ENCODE measurements at places on chromosomes 5 and 9. TPM values are rescaled to one million over a fixed set of nuclear protein-coding genes. Genes with fewer than 3 reads are reported as not detected.

AK8 gene
- 0.39 TPM for total RNA-seq

IFNA2 gene
- not detected for total RNA-seq

GABBR2 gene
- not detected for total RNA-seq

RLN2 gene
- total RNA-seq = 2.2 TPM

LCN2 gene
- total RNA-seq = not detected

MYOT gene
- total RNA-seq = not detected

RGP1 gene
- 22.9 TPM for total RNA-seq

GRCh38 chr9:127279717-127280285, 15.2 kb downstream of the GARNL3 start:
- DNase-seq = no peak
- H3K4me1 ChIP-seq = peaks cover 1% of the 10 kb centered on the region
- H3K4me3 ChIP-seq = no peak overlapping the region
- no peaks in the 10 kb centered on the region for H3K36me3 ChIP-seq

DNA sequence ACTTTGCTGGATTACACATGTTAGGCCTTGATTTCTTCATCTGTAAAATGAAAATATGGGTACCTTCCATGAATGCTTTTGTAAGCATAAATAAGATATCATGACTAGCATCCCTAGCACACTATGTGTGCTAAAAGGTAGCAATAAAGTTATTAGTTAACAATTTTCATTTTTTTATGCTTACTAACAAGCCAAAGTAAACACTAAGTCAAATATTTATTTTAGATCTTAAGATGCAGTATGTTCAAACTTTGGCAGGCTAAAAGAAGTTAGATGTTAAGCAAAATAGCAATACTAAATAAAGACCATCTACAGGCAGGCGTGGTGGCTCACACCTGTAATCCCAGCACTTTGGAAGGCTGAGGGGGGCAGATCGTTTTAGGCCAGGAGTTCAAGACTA, 169.1 kb downstream of the BNC2 start:
- no peaks in the 10 kb centered on the region for H3K36me3 ChIP-seq
- H3K4me1 ChIP-seq = no peaks in the 10 kb centered on the region
- H3K4me3 ChIP-seq = no peak overlapping the region
- H3K27ac ChIP-seq = no peak overlapping the region
- H3K27me3 ChIP-seq = no peaks in the 10 kb centered on the region

GRCh38 chr5:73534011-73534644, 31.3 kb downstream of the ANKRA2 start:
- no peak overlapping the region for H3K4me3 ChIP-seq
- H3K36me3 ChIP-seq = no peaks in the 10 kb centered on the region
- peaks cover 27% of the 10 kb centered on the region for H3K27me3 ChIP-seq
- H3K4me1 ChIP-seq = no peaks in the 10 kb centered on the region
- DNase-seq = no peak
- no peak overlapping the region for H3K27ac ChIP-seq

DNA sequence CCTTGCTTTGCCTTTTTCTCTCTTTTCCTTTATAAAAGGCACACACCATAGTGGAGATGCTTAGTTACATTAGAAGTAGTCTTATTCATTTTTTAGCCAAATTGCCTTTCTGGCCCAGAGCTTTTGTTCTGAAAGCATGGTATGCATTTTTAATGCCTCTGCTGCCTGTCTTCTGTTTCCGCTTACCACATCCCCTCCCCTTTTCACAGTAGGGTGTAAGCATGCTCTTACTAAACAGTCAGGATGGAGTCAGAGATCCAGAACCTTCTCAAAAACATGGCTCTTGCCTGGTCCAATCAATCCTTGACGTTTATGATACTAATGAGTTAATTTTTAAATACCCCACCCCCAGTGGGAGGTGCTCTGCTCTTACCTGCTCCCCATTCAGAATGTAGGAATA, 22.5 kb downstream of the PPP3R2 start:
- H3K36me3 ChIP-seq = peaks cover 5% of the 10 kb centered on the region
- no peak for DNase-seq
- no peak overlapping the region for H3K27ac ChIP-seq
- no peak overlapping the region for H3K4me3 ChIP-seq
- H3K27me3 ChIP-seq = no peaks in the 10 kb centered on the region

GRCh38 chr5:148314187-148314586, 2.0 kb downstream of the SPINK7 start:
- H3K4me1 ChIP-seq = no peaks in the 10 kb centered on the region
- no peak overlapping the region for H3K4me3 ChIP-seq
- H3K36me3 ChIP-seq = no peaks in the 10 kb centered on the region
- H3K27me3 ChIP-seq = no peaks in the 10 kb centered on the region
- H3K27ac ChIP-seq = no peak overlapping the region

DNA sequence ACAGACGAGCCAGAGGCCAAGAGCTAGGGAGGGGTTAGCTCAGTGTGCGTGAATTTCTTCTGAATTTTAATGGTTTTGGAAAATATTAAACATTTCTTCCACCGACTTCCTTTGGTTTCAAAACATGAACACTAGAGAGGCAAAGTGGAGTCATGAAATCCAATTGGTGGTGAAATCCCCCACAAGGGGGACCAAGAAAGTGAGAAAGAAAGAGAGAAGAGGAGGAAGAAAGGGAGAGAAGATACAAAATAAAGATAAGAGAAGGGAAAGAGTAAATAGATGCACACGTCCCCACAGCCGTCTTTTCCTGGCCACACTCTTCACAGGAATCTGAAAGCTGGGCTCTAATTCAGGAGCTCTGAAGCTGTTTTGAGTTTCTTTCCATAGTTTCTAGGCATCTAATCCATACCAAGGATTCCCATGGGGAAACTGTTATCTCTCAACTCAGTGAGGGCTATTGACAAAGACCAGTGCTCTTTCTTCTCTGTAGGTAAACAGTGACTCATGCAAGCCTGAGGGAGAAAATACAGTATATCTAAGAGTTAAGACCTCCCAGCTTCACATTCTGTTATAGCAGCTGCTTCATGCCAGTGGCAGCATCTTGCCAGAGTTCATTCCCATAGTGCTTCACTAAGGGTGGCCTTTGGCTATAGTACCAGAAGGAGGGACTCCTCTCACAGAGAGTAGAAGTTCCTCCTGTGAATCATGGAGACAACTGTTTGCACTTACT, 115.8 kb upstream of the LIFR start:
- H3K27me3 ChIP-seq = peaks cover 3% of the 10 kb centered on the region
- DNase-seq = no peak
- no peaks in the 10 kb centered on the region for H3K36me3 ChIP-seq
- H3K4me1 ChIP-seq = no peaks in the 10 kb centered on the region
- H3K27ac ChIP-seq = no peak overlapping the region

DNA sequence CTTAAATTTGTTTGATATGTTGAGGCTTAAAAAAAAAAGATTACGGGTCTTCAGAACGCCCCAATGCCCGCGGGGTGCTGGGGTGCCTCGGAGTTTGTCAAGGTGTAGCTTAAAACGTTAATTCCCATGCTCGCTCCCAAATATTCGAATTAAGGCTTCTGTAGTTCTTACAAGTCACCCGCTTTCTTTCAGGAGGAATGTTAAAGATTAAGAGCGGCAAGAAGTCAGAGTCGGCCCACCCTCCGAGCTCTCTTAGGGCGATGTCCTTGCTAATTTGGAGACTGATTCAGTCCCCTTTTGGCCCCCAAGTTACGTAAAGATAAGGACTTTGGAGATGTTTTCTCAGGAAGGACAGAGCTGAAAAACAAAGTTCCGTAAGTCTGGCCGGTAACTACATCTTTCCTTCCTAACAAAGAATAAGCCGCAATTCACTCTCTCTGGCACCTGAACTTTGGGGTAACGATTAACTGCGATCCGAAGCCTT, 746 bp upstream of the NPM1 start:
- no peaks in the 10 kb centered on the region for H3K27me3 ChIP-seq
- peaks cover 29% of the 10 kb centered on the region for H3K4me1 ChIP-seq
- H3K36me3 ChIP-seq = peaks cover 43% of the 10 kb centered on the region
- DNase-seq = peak; percentile 32
- peak overlapping the region; percentile 99 for H3K27ac ChIP-seq

GRCh38 chr5:97877588-97877987, 694.5 kb upstream of the RIOK2 start:
- H3K4me1 ChIP-seq = no peaks in the 10 kb centered on the region
- no peak overlapping the region for H3K4me3 ChIP-seq
- H3K36me3 ChIP-seq = no peaks in the 10 kb centered on the region
- no peak for DNase-seq
- no peaks in the 10 kb centered on the region for H3K27me3 ChIP-seq

GRCh38 chr9:111759762-111760639, 34.7 kb downstream of the SHOC1 start:
- H3K27me3 ChIP-seq = no peaks in the 10 kb centered on the region
- no peaks in the 10 kb centered on the region for H3K36me3 ChIP-seq
- DNase-seq = peak; percentile 74
